AG20443 (cell line): ENCODE measurements at places on chromosomes 1 and 21.

DNA sequence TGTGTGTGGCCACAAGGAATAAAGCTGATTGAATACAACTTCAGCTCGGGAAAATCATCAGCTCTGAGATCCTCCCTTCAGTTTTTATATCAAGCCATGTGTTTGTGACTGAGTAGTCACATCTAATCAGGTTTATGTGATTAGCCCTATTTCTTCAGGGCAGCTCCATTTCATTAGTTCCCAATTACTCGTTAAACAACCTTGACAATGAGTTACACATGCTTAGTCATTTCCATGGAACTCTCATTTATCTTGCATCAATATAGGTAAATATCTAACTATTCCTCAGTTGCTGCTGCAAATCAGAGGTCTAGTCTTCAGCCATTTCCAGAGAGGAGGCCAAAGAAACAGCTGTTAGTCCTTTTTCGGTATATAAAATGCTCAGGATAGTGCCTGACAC is 16.3 kb downstream of the CRB1 start:
- DNase-seq = no peak

DNA sequence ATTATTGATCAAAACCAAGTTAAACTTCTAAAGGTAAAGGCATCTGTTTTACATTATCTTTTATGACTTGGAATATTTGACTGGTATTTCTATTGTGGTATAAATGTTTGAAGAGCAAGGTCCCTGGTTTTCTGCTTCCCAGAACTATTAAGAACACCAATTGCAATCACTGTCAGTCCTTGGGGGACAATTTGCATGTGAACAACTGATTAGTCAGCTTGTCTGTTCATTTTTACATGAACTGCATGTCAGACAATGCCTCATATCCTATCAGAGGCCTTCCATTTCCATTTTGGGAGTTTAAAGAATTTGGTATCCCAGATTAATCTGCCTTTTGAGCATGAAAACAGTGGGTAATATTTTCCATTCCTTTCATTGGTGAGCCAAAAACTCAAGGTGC is 654.9 kb upstream of the USP24 start:
- peak; percentile 29 for DNase-seq

DNA sequence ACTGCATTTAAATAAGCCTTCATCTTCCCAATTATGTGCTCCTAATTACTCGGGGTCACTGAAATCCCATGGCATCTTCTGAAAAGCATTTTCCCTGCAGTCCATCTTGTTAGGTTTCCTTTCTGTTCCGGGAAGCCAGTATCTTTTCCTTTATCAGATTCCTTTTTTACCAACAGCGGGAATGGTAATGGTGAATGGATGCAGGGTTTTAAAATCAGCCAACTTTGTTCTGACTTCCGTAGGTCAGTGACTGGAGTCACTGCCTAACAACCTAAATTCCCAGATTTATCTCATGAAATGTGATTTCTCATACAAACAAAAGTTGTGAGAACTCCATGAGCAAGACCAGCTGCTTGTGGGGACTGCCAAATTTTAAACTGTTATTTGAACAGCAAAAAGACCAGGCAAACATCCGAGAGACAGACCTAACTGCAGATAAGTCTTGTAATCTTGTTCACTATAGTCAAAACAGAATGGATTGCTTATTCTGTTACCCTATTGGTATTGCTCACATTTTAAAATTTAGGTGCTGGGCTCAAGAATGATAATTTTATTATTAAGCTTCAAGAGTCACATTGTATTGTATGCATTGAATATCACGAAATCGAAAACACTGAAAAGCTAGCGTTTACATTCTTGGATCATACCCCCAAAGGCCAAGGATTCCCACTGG is 1.2 kb upstream of the RWDD3 start:
- DNase-seq = peak; percentile 8

GRCh38 chr1:206864939-206865671 is at the start of gene IL20:
IL20 (plus strand) TSS chr1:206865623; CDS start chr1:206865853, 230 bp downstream.
- peak; percentile 82 for DNase-seq

- no peak for DNase-seq
Measured at GRCh38 chr1:65289449-65289848, 19.9 kb upstream of the DNAJC6 start.

DNA sequence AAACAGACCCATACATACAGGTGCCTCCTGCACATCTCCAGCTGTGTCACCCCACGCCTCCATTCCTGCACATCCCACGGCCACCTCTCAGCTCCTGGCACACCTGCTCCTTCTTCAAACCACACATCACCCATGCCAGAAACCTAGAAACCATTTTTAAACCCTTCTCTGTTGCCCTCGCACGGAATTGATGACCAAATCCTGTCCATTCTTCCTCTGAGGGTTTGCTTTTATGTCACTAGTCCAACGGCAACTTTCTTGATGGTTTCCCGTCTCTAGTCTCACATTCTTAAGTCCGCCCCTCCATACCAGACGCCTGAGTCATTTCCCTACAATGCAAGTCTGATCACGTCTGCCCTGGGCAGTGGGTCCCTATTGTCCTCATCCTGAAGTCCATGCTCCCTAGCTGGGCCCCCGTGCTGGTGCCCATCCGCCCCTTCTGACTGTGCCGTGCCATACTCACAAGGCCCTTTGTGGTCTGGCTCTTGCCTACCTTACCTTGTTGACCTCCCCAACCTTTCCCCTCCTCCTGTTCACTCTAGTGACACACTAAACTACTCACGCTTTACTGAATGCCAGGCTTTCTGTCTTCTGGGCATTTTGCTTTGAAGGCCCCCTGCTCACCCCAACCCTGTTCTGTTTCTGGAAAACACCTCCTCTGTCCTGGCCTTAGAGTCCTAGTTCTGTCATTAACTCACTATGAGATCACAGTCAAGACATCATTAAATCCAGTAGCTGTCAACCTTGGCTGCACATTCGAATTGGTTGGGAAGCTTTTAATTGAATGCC is 17.6 kb downstream of the SLC2A1 start:
- peak; percentile 87 for DNase-seq

DNA sequence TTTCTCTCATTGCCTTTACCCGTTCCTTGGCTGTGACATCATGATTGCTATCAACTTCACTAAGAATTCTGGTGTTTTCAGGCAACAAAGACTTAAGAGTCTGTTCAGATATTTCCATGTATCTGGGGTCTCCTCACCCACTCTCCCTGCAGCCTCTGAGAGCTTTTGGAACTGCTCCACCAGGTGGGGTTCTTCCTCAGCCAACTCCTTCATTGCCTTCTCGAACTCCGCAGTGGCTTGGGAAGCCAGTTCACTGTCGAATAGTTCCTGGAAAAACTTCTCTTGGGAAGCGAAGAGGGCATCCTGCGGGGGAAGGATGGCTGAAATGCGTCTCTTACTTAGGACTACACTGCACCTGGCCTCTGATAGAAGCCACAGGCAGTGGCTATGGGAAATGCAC is 2.1 kb downstream of the PEX19 start:
- no peak for DNase-seq

DNA sequence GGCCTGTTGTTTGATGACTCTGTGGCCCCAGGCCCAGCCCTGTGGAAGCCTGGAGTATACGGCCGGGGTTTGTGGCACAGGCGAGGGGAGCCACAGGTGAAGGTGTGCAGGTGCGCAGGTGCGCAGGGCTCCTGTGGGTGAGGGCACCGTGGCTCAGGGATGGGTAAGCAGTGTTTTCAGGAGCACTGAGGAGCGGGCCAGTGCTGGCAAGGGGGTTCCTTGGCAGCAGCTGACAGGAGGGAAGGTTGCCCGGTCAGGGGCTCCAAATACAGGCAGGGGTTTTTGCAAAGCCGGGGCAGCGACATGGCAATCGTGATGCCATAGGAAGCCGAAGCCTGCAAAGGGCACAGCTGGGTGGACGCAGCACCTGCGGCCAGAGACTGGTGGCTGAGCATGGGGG is 20.7 kb downstream of the AGPAT3 start:
- no peak for DNase-seq

DNA sequence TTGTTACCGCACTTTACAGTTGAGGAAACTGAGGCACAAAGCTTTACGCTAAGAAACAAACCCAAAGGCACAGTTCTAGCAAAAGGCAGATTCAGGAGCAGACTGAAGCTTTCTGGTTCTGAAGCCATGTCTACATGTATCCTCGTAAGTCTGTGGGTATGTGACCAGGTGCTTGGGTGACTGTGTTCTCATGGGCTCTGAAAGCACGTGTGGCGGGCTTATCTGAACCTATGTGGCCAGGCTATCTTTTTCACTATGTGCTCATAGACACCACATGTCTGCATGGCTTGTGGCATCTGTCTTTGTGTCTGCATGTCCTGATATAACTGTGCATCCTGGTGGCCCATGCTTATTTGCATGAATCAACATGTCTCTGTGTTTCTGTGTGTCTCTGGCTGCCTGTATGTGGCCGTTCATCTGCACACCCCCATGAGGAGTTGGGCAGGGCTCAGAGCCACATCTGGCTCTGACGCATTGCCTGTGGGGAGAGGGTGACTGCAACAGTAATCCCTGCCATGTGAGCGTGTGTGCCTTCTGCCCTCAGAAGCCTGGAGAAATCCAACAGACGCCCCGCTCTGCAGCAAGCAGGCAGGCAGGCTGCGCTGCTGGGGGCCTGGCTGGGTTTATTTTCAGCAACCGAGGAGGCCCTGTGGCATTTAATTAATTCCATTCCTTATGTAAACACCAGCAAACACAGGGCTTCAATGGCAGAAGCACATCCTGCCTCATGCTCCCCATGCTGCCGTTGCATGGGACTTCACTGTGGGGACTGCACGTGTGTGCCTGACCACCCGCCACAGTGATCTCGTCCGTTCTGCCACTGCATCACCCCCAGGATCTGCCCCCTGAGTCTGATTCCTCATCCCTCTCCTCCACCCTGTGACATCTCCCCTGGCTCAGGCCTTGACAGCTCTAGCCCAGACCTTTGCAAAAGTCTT is 115.4 kb downstream of the TRABD2B start:
- DNase-seq = peak; percentile 66

GRCh38 chr1:228650141-228650540 is 85.1 kb upstream of the RHOU start:
- DNase-seq = no peak

DNA sequence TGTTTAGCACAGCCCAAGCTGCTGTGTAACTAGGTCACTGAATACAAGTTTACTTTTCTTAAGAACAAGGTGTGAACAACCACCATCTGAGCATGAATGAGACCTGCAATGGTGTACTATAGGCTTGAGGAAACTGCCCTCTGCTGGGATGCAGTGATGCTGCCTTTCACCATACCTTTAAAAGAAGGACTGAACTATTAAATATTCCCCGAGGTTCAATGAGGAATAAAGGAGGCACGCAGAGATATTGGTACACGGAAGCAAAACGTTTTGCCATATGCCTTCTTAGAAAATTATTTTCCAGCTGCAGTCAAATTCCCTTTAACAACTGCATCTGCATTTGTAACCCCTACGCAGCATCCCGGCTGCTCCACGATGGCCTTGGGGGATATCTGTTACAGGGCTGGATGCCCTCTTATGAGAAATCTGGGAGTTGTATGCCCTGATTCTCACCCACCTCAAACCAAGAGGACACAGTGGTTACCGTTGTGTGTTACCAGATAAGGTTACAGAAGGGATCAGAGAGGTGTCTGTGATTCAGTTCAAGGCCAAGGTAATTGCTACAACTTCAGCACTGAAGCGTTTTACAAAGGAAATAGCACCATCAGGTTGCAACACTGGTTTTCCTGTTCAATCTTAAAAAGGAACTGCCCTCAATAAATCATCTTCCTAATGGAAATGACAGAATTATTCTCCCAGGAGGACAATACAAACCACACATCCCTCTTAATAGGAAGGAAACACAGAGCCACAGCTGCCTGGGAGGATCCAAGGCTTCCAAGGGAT is 470.5 kb downstream of the LTN1 start:
- peak; percentile 17 for DNase-seq

- no peak for DNase-seq
Measured at GRCh38 chr1:112675728-112676381, 1.4 kb downstream of the MOV10 start.
